NCI-H187 (cell line): ENCODE measurements at places on chromosomes 3 and 15.

- no peak for DNase-seq
These were observed 21.7 kb upstream of the UBL7 start for GRCh38 chr15:74482661-74483060.

DNA sequence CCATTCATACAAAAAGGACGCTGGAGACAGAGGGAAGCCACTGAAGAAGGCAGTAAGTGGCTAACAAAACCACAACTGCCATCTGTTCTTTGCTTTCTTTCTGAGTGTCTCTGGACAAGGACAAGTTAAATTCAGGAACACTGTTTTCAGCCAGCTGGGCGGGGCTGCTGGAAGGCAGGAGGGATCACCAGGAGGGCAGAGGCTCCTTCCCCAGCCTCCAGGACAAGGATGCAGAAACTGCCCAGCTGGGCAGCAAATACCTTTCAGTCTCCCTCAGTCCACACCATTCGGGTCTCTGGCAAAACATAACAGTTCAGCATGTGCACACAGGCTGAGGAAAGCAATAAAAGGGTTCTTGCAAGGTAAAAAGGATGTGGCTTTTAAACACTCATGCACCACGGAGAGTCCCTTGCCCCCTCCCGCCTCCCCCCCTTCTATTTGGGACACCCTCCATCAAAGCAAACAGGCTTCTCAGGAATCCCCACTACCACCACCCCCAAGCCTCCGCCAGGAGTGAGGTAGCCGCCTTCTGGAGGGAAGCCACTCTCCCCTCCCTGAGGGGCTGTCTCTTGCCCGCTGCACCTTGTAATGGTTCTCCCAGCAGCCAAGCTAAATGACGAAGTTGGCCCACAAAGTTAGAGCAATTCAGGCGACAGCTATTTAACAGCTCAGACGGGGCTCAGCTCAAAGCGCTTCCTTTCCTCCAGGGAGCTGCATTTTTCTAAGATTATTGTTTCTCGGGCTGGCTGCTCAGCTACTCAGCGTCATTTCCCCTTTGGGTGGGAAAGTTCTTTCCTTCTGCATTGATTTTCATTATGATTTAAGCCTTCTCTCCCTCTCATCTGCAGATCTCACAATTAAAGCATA, 3.8 kb downstream of the HEG1 start:
- peak; percentile 59 for DNase-seq

- DNase-seq: no peak
These were observed 17.1 kb downstream of the LYSMD2 start for GRCh38 chr15:51720201-51720995.

- DNase-seq: no peak
These were observed 100.2 kb upstream of the PRR23E start for GRCh38 chr3:127092776-127093175.

GRCh38 chr3:129824926-129825541, 68.5 kb downstream of the TMCC1 start:
- peak; percentile 16 for DNase-seq

DNA sequence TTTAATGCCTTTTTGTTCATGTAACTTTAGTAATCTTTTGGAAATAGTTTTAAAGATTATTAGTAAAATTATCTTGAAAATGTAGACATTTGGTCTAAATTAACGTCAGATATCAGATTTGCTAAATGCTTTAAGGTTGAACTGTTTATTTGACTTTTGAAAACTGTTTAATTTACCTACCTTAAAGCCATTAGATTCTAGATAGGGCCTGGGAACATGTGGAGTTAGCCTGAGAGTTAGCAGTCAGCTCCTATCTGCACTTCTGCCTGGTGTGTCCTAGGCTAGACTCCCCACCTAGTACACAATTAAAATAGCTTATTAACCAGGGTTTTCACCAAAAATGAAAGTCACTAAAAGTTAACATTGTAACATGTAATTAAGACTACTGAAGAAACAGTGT, 53.7 kb upstream of the CFAP20DC start:
- no peak for DNase-seq

- no peak for DNase-seq
These were observed 269.5 kb downstream of the SUCLG2 start for GRCh38 chr3:67384760-67385397.

- DNase-seq: no peak
These were observed 79.2 kb downstream of the MME start for GRCh38 chr3:155159301-155159700.
